Kasumi-1 (cell line): ENCODE measurements at places on chromosomes 2 and 18.

DNA sequence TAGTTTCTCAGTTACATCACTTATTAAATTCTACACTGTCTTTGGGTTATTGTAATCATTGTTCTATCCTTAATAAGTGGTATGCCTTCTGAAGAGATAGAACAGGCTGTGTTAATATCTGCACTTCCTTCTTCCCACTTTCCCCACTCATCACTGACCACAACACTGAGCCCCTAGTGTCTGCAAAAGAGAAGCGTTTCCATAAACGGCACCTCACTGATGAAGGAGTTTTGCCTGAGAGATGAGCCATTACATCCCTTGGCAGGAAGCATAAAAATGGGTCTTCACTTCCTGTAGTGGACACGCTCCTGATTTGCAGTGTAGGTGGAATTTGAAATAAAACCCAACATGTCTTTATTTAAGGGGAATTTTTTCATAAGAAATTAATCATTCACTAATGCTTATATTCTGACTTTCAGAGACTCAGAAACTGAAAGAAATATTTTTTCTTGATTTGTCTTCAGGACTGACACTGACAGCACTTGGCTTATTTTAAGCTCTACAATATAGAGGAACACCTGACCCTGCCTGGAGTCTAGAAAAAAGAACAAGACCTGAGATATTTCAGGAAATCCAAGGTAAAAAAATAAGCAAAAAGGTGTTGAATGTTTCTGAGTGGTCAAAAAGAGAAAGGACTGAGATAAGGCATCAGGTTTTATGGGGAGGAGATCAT lies 275.3 kb downstream of the RAD51AP2 start:
- peak; percentile 56 for DNase-seq

DNA sequence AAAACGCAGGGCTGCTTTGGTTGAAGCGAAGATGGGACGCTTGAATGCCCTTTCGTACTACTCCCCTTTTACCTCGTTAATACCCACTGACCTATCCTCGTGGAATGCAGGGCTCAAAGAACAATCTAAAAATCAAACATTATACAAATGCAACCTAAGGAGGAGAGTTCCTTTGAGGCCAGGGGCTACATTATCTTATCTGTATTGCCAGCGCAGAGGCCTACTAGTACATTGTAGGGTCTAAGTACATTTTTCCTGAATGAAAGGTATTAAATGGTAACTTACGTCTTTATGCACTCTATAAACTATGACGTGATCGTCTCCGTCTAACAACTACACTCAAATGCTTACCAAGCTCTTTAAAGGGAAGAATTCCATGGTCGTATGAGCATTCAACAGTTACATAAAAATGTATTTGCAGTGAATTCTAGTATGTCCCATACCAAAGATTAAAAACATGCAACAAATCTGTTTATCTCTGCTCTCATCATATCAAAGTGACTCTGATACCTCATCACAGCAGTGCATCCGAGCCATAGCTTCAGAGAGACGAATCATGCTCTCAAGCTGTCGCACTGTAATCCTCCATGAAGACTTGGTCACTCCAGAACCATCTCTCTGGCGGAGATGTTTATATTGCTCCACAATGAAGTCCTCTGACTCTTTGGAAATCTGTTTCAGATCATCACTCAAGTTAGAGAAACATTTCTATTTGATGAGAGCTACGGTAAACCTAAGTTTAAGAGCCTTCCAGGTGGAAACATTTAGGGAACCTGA lies 14.1 kb upstream of the LCT start:
- no peak for DNase-seq

GRCh38 chr18:66393463-66393862 lies 210.4 kb downstream of the CDH19 start:
- no peak for DNase-seq

GRCh38 chr18:58114766-58115165 lies 70.7 kb downstream of the NEDD4L start:
- DNase-seq = no peak

GRCh38 chr2:14752295-14752694 lies 119.8 kb downstream of the LRATD1 start:
- DNase-seq = no peak

- DNase-seq = no peak
Observed at GRCh38 chr2:196018037-196018436, 50.6 kb downstream of the DNAH7 start.

GRCh38 chr2:74033375-74033774 lies 48.7 kb downstream of the TET3 start:
- DNase-seq = no peak

GRCh38 chr2:241443486-241444223 lies 64.7 kb downstream of the STK25 start:
- DNase-seq = peak; percentile 5

DNA sequence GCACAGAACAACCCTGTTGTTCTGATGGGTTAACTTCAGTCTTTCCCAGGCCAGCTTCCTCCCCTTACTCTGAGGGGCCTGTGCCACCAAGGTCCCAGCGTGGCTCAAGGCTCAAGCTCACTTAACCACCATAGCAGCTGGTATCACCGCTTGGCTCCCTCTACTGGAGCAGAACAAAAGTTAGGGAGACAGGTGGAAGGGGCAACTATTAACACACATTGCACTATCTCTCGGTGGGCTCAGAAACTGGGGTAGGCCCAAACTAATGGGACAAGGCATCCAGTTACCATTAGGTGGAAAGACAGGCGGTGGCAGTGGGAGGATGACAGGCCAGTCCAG lies 88.7 kb upstream of the ATL2 start:
- peak; percentile 35 for DNase-seq

GRCh38 chr18:74972354-74972753 lies 236.6 kb downstream of the PTGR3 start:
- DNase-seq = no peak

- DNase-seq = no peak
Observed at GRCh38 chr2:230594286-230594840, 118.3 kb upstream of the CAB39 start.

DNA sequence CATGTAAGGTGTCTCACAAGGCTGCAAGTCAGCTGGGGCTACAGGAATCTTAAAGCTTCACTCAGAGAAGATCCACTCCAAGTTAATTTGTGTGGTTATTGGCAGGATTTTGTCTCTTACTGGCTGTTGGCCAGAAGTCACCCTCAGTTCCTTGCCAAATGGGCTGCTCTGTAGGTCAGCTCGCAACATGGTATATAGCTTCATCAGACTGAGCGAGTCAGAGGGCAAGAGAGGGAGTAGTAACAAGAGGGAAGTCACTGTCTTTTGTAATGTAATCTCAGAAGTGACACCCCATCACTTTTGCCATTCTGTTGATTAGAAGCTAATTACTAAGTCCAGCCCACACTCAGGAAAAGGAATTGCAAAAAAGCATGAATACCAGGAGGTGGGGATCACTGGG lies 119.5 kb downstream of the LRRTM1 start:
- no peak for DNase-seq
